ENCODE measurements at places on chromosomes 12 and 14. TPM values are rescaled to one million over a fixed set of nuclear protein-coding genes. Genes with fewer than 3 reads are reported as not detected.
A peak's percentile ranks its signal among the peaks of the same experiment; 100 is the strongest.

GRCh38 chr14:101564819-101565698 is 3.8 kb downstream of the DIO3 start:
- DNase-seq: no peak

GRCh38 chr14:105742531-105742848 is 216.1 kb downstream of the TMEM121 start:
- DNase-seq: no peak

DNA sequence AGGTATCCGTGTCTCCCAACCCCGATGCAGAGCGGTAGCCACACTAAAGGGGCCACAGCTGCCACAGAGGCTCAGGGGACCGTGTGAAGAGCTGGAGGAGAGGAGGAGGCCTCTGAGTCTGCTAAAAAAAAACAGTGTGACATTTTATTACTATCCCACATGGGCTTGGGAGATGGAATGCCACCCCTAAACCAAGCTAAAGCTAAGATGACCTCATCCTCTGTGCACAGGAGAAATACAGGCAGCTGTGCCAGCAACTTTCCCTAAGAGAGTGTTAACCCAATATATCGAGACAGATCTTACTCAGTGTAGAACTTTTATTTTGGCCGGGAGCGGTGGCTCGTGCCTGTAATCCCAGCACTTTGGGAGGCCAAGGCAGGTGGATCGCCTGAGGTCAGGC is 18.0 kb downstream of the BCL2L14 start:
- DNase-seq: no peak

DNA sequence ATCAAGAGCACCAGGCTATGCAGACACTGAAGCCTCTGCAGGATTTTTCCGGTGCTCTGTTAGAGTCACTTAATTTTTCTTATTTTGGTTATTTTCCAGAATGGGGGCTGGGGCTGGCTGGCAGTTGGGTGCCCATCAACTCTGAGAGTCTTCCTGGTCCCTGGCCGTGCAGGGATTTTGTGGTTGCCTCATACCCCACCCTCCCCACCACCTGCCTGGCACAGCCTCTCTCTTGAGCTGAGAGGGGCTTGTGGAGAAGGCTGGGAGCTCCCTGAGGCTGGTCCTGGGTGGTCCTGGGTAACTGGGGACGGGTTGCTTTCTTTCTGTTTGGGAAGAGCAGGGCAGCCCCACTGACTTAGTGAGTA is 23.3 kb downstream of the LRTM2 start:
- no peak for DNase-seq

GRCh38 chr14:67186789-67187584 is 2.3 kb upstream of the GARIN2 start:
- no peak for DNase-seq

- no peak for DNase-seq
These were observed 154.2 kb downstream of the PCNX1 start for GRCh38 chr14:71061458-71061857.

- DNase-seq: no peak
These were observed 1.1 kb downstream of the C1S start for GRCh38 chr12:7061596-7061995.

DNA sequence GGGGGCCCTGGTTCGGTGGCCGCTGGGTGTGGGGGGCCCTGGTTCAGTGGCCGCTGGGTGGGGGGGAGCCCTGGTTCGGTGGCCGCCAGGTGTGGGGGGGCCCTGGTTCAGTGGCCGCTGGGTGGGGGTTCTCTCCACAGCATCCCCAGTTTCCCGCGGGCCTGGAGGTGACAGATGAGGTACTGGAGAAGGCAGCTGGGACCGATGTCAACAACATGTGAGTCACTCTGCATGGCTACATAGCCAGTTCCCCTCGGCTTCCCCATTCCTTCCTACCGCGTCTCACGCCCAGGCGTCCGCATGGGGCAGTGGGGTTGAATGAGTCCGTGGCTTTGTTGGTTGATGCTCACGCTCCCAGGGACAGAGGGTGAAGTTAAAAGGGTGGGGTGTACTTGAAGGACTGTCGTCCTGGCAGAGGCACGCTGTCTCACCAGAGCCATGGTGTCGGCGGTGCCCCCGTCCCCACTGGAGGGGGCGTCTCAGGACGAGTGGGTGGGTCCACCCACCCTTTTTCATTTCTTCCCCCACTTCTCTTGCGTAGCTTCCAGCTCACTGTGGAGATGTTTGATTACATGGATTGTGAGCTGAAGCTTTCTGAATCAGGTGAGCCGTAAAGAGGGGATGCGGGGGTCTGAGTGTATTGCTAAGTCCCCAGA is 15.6 kb downstream of the HIP1R start:
- no peak for DNase-seq

- no peak for DNase-seq
These were observed 436.3 kb downstream of the VRK1 start for GRCh38 chr14:97233319-97233985.

- DNase-seq: peak; percentile 54
These were observed 1.9 kb downstream of the BCL7A start for GRCh38 chr12:122023339-122024131.

DNA sequence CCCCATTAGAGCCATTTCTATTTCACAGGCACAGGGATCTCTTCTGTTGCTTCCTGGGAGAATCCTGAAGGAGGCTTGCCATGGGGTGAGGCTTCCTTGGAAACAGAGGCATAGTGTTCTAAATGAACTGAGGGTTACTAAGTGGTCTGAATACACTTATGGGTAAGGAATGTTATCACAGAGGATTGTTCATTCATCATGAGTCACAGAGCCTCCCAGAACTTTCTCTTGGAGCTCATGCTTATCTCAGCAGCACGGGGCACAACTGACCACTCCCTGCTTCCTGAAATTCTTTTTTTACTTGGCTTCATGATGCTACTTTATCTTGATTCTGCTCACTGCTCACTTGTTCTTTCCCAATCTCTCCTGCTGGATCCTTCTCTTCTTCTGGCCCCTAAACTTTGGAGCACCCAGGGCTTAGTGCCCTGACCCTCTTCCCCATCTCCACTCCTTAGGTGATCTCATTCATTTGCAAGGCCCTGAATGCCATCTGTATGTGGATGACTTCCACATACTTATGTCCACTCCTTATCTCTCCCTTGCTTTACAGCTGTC is 57.9 kb downstream of the ANO6 start:
- DNase-seq: no peak

GRCh38 chr14:85909581-85909980 is 379.6 kb downstream of the FLRT2 start:
- no peak for DNase-seq

HOXC13 gene
- total RNA-seq: not detected

ACVRL1 gene
- 72.4 TPM for total RNA-seq

WNT1 gene
- total RNA-seq: not detected

RHOJ gene
- 11.6 TPM for total RNA-seq

All from heart left ventricle (tissue), 16 donors.